Stimulated activated CD8-positive, alpha-beta memory T cell treated with anti-CD3 and anti-CD28 coated beads, Interleukin-2, amount 100 ng/mL, for 48 hours (primary cell): ENCODE measurements at places on chromosomes 1 and 21.

DNA sequence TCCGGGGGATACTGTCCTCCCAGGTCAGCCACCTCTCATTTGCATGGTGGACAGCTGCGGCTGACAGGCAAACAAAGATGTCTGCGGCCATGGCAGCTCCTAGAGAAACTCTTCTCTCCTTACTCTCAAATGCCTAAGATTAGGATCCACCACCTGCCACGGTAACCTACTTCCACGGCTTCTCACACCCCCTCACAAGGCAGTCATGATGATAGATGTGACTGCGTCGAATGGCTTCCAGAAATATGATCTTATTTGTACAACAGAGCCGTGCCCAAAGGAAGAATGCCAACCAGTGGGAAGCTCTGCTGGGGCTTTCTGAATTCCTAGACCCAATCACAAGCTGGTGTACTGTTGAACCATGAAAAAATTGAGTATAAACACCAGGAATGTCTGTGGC, 73.4 kb downstream of the BACE2 start:
- DNase-seq, result no peak

DNA sequence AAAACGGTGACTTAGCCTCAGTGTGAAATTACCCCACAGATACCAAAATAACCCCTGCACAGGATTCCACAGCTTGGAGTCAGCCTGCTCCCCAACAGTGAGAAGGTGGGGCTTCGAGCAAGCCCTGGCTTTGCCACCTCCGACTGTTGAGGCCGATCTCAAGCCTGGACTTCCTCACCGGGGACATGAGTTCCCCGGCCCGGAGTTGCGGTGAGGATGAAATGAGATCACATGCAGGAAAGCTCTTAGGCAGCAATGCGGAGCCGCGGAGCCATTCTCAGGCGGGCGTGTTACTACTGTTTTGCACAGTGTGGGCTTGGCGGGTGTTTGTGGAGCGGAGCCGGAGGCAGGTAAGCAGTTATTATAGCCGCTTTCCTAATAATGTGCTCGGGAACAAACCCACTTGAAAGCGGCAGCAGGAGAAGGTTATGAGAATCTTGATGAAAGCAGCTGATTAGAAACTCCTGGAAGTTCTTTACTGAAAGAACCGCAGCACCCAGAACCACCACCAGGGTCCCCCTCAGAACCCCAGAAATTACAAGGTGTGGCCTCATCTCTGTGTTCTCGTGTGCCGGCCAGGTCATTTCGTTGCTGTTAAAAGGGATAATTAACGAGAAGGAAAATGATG, 3.9 kb upstream of the CLSTN1 start:
- no peak for DNase-seq

- DNase-seq, result peak; percentile 3
Measured at GRCh38 chr1:55338448-55338820, 123.3 kb upstream of the USP24 start.

- DNase-seq, result no peak
Measured at GRCh38 chr1:159961636-159962035, 7.6 kb upstream of the SLAMF9 start.

DNA sequence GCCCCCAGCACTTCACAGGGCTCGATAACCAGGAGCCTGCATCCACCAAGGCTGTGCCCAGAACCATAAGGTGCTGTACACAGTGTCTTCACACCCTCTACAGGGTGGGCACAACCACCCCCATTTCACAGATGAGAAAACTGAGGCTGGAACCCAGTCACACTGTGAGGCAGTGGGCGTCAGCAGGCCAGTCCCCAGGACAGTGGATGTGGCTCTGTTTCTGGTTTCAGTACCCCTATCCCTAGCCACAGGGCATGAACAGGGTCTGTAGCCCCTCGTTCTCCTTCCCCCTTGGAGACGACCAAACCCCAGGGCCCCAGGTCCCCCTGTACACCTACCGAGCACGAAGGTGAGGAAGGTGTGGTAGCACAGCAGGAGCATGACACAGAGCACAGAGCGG, 27.6 kb downstream of the TTC39A start:
- no peak for DNase-seq

- DNase-seq, result peak; percentile 12
Measured at GRCh38 chr1:174160109-174160473, 771 bp downstream of the RABGAP1L start.

- DNase-seq, result no peak
Measured at GRCh38 chr1:86712088-86712860, 7.9 kb downstream of the SH3GLB1 start.
